Activated CD4-positive, alpha-beta memory T cell treated with anti-CD3 and anti-CD28 coated beads for 36 hours (primary cell): ENCODE measurements at places on chromosomes 3 and 15. TPM values are rescaled to one million over a fixed set of nuclear protein-coding genes. Genes with fewer than 3 reads are reported as not detected.

IMPG2 gene
- total RNA-seq = 0.12 TPM

RGMA gene
- total RNA-seq = 0.21 TPM

GRCh38 chr3:104628185-104628789 lies 738.4 kb upstream of the ALCAM start:
- no peak for DNase-seq

DNA sequence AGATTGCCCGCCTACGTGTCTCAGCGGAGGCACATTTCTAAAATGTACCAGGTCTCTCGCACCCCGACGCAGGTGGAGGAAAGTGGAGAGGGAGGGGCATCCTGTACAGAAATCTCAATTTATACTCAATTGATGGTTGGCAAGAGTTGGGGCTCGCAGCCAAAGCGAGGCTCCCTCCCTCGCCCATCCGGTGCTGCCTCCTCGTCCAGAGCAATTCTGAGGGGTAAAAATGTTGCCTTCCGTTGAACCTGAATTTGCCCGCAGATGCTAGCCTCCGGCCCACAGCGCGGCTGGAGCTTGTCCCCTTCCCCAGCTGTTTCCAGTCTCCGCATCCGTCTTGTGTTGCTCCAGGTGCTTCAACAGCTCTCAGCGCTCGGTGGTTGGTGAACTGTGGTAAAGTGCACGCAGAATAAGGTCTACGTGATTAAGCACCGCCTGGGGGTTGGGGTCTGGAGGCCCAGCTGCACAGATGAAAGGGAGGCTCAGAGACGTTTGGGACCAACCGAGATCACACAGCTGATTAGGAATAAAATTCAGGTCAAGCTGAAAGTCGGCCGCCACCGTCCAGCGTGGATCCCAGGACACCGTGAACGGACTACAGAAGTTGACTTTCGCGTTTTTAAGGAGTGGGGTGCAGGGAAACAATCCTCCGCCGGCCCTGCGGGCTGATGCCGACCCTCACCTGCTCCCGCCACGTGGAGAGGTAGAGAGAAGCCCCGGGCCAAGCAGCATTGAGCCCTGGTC lies 846 bp upstream of the POLG start:
- peak; percentile 61 for DNase-seq

DNA sequence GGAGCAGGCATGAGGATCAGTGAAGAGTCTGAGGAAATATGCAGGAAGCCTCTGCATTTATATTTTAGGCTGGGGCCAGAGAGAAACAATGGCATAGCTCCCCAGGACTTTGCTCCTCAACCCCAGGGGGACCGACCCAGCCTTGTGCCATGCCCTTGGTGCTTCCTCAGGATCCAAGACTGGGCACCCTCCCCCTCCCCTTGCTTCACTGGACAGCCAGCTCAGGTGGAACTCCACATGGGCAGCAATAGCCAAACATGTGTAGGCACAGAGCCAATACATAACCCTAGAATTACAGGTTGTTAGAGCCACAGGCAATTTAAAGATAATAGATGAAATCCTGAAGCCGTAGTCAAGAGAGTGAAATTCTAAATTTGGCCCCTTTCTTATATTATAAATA lies 73.0 kb upstream of the ETV5 start:
- DNase-seq = no peak

DNA sequence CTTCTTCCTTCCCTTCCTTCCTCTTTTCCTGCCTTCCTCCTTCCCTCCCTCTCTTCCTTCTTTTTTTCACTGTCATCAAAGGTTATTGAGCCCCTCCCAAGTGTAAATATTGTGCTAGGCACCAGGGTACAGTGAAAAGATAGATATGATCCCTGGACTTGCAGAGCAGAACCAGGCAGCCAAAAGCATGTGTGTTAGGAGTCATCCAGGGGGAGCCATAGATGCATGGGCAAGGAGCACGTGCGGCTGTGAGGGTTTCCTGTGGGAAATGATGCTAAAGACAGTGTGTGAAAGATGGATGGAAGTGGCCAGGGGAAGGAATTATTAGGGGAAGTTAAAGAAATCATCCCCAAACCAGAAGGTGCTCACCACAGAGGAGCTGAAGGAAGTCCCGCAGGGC lies 65.2 kb downstream of the NR2F2 start:
- DNase-seq = no peak
